GM06990 (cell line): ENCODE measurements at places on chromosomes 4 and X.

- no peak for DNase-seq
These were observed 161.6 kb downstream of the IL15 start for GRCh38 chr4:141797966-141798365.

DNA sequence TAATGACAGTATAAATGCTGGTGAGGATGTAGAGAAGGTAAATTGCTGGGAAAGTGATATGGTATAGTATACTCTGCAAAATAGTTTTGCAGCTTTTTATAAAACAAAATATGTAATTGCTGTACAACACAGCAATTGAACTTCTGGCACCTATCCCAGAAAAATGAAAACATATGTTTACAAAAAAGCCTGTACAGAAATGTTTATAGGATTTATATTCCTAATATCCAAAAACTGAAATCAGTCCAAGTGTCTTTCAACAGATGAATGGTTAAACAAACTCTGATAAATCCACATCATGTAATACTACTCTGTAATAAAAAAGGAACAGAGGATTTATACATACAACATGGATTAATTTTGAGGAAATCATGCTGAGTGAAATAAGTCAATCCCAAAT, 198.4 kb upstream of the ACTRT1 start:
- DNase-seq = no peak

DNA sequence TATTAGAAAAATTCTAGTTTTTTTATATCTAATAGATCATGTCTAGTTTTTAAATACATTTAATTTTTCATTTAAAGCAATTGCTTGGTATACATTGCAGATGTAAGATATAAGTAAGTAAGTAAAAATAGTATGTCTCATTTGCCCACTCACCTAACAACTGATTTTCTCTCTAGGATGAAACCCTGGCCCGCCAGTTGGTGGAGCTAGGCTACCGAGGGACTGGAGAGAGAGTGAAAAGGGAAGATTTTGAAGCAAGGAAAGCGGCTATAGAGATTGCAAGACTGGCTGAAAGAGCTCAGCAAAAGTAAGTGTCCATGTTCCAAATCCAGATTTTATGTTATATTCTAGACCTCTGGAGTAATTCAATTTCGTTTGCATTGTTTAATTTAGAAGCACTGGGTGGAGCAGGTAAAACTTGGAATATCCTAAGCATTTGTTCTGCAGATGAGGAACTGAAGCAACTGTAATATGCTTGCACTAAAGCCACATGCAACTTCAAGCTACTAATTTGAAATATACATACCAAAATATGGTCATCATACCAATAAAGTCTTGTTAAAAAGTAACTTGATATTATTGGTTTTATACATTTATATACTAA, 27.1 kb downstream of the CFAP299 start:
- DNase-seq = no peak

DNA sequence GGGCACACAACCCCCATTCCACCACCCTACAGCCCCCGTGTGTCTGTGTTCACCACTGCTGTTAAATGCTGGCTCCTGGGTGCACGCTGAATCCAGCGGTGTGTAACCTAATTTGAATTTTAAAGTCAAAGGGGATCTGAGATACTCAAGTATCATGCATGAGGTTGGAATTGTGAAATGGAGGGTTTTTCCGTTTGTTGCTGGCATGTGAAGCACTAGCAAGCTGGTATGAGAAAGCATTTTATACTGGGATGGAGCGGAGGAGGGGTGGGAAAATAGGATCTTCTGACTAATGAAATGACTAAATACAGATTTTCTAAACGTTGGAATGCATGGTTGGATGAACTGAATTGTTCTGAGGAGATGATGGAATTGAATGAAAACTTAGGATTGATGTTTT, 36.9 kb upstream of the FAT1 start:
- no peak for DNase-seq

GRCh38 chr4:176438401-176438800, 118.6 kb downstream of the SPCS3 start:
- no peak for DNase-seq

GRCh38 chr4:169153481-169154087, 117.2 kb downstream of the SH3RF1 start:
- DNase-seq = no peak
